ENCODE measurements at places on chromosomes 12 and 14. TPM values are rescaled to one million over a fixed set of nuclear protein-coding genes. Genes with fewer than 3 reads are reported as not detected.

The C14orf39 gene
- not detected for total RNA-seq

The FNTB gene
- total RNA-seq: 8.8 TPM

The MSRB3 gene
- total RNA-seq: not detected

The KLRC1 gene
- total RNA-seq: not detected

The SETD3 gene
- 54.3 TPM for total RNA-seq

The SHMT2 gene
- 401 TPM for total RNA-seq

The SLC25A21 gene
- not detected for total RNA-seq

The LRTM2 gene
- not detected for total RNA-seq

The TOMM20L gene
- total RNA-seq: not detected

- H3K27ac ChIP-seq: no peak overlapping the region
- H3K4me3 ChIP-seq: no peak overlapping the region
- H3K4me1 ChIP-seq: peaks cover 2% of the 10 kb centered on the region
- H3K27me3 ChIP-seq: no peaks in the 10 kb centered on the region
- no peaks in the 10 kb centered on the region for H3K36me3 ChIP-seq
These were observed 1.1 kb upstream of the GNB3 start for GRCh38 chr12:6839482-6840201.

- H3K36me3 ChIP-seq: no peaks in the 10 kb centered on the region
- H3K27me3 ChIP-seq: no peaks in the 10 kb centered on the region
- no peak overlapping the region for H3K27ac ChIP-seq
- no peak for DNase-seq
- H3K4me1 ChIP-seq: no peaks in the 10 kb centered on the region
These were observed 49.2 kb upstream of the AEBP2 start for GRCh38 chr12:19390051-19390598.

DNA sequence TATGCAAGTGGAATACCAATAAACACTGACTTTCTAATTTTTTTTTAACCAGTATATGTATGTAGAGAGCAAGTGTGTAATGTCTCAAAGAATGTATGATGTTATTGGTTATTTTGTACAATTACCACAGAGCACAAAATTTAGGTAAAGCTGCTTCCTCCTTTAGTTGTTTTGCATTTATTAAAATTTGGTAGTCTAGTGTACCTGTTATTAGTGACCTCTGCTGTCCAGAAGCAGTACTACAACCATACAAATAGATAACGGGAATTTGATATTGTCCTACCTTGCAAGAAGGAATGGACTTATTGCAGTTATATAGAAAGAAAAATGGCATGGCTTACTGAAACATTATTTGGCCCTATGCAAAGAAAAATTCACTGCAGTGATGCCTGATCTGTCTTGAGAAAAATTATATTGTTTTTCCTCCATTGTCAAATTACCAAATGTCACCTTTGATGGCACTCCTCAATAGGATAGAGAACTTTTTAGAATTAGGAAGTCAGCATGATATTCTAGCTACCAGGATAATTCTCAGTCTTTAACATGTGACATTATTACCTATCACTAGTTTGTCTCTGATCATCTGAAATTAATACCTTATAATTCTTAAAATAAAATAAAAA is 153.9 kb upstream of the RMST start:
- no peaks in the 10 kb centered on the region for H3K36me3 ChIP-seq
- DNase-seq: no peak
- H3K4me1 ChIP-seq: no peaks in the 10 kb centered on the region
- no peak overlapping the region for H3K4me3 ChIP-seq
- H3K27ac ChIP-seq: no peak overlapping the region

DNA sequence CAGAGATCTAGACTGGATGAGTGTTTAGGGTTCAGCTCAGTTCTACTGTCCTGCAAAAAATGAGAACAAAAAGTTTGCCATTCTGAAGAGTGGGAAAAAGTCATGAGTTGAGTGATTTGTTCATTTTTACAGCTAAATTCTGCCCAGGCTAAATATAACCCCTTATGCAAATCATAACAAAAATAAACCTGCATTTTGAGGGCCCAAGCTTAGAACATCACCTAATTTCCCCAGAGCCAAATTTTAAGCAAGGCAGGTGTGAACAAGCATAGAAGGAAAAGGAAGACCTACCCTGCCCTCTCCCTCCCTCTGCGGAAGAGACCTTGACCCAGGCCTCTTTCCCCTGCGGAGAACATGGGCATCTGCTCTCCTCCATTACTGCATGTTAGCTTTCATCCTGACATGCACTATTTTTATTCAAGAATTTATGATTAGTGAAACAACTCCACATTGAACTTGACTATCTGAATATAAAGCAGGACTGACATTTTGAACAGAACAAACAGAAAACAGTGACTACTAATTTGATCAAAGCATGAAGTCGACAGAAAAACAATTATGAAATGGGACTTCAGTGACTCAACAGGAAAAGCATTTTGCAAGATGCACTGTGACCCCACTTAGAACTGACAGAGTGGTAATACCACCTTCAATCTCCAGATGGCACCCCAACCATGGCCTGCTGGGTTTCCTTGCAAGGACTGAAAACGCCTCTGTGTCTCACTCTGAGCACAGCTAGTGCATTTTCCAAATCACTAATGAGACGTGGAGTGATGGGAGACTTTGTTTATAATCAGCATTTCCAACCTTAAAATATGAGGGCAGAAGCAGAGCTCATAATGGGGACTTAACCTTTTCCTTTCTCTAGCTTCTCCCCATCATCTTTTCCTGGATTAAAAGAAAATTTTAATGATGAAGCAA is 30.9 kb upstream of the SELPLG start:
- peaks cover 23% of the 10 kb centered on the region for H3K4me1 ChIP-seq
- H3K27ac ChIP-seq: peak overlapping the region; percentile 83
- no peaks in the 10 kb centered on the region for H3K36me3 ChIP-seq
- peak; percentile 92 for DNase-seq
- H3K4me3 ChIP-seq: peak overlapping the region; percentile 33
- no peaks in the 10 kb centered on the region for H3K27me3 ChIP-seq

GRCh38 chr14:94292872-94293577 is at the start of gene SERPINA10:
TSS of gene SERPINA10 (minus strand) at chr14:94293268. CDS start at chr14:94290593, 2,675 bp downstream.
- no peak within 1 kb of the TSS for H3K4me3 ChIP-seq
- H3K36me3 ChIP-seq: no peaks in the 10 kb centered on the region
- peaks cover 5% of the 10 kb centered on the region for H3K4me1 ChIP-seq
- peaks cover 5% of the 10 kb centered on the region for H3K27me3 ChIP-seq
- H3K27ac ChIP-seq: no peak within 1 kb of the TSS

GRCh38 chr14:90499908-90500664 is 103.3 kb downstream of the CALM1 start:
- no peaks in the 10 kb centered on the region for H3K36me3 ChIP-seq
- no peak for DNase-seq
- H3K4me1 ChIP-seq: peaks cover 4% of the 10 kb centered on the region
- H3K27me3 ChIP-seq: peaks cover 17% of the 10 kb centered on the region
- H3K4me3 ChIP-seq: no peak overlapping the region

DNA sequence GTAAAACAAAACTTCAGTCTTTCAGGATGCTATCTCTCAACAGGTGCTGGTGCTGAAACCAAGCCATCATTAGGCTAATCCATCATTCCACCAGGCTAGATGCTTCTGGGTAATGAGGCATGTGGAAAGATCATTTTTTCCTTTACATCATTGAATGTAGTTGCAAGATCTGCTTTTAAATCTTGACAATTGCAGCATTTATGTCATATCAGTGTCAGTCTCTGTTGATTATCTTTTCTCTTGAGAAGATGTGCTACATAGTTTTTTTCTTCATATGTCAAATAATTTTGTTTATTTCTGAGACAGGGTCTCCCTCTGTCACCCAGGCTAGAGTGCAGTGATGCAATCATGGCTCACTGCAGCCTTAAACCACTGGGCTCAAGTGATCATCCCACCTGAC is 16.2 kb upstream of the EXD2 start:
- H3K27ac ChIP-seq: no peak overlapping the region
- H3K27me3 ChIP-seq: no peaks in the 10 kb centered on the region
- DNase-seq: no peak
- no peaks in the 10 kb centered on the region for H3K36me3 ChIP-seq
- H3K4me1 ChIP-seq: no peaks in the 10 kb centered on the region
